ENCODE measurements at places on chromosomes 11 and 22.

DNA sequence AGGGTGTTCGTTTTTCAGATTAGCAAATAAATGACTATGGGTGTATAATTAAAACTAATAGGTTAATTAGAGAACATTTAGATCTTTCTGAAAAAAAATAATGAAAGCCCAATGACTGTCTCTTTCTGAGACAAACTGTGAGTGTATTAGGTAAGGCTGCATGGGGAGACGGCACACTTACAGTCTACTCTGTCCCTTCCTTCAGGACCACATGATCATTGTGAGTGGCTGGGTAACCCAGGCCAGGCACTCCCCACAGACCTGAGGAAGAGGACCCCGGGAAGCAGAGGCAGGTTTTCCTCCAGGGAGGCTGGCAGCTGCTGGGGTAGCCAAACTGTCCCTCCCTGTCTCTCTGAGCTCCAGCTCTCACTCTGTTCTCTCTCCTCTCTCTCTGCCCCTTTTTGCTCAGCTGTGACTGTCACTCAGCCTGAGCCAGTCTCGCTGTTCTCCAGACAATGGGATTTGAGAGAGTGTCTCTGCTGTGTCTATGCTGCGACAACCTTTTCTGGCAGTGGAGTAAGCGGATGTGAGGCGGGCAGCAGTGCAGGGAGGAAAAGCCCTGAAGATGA is 83.1 kb upstream of the NCAM1 start:
- no peak for DNase-seq

DNA sequence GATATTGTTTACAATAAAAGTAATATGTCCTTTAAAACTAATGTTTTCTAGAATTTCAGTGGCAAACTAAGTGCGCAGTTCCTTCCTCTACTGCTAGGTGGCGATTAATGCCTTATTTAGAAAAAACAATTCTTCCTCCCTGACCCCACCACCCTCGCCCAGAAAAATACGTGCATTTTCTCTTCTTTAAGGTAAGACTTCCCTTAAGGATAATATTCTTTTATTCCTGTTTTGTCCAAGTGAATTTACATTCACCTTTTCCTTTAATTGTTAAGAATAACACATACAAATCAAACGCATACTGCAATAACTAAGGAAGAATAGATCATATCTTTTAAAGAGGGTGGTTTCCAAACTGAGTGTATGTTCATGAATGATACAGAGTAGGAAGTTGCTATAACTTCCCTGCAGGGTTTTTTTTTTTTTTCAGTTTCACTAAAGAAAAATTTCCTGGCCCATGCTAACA is 17.0 kb upstream of the PSMA1 start:
- DNase-seq: no peak

DNA sequence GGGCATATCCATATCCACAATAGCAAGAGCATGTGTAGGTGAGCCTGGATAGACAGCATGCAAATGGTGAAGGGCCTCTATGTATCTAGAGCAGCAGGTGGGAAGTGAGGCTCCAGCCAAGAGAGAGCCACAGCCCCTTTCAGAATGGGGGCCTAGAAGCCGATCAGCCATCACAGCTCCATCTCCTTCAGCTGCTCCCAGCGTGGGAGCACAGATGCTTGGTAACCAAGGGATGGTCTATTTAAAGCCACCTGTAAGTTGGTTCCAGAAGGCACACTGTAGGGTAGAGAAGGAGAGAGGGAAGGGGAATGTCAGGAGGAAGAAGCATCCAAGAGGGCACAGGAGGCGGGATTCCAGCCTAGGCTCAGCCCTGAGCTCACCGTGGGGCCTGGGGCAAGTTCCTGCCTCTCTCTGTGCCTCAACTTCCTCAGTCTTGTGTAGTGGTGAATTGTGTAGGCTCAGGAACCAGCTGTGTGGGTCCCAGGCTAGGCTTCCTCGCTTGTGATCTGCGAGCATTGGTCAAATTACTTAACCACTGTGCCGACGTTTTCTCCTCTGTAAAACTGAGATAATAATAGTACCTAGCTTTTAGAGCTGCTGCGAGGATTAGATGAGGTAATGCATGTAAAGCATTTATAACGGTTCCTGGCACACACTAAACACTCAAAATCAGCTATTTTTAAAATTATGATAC is 122.9 kb upstream of the NAV2 start:
- DNase-seq: no peak

DNA sequence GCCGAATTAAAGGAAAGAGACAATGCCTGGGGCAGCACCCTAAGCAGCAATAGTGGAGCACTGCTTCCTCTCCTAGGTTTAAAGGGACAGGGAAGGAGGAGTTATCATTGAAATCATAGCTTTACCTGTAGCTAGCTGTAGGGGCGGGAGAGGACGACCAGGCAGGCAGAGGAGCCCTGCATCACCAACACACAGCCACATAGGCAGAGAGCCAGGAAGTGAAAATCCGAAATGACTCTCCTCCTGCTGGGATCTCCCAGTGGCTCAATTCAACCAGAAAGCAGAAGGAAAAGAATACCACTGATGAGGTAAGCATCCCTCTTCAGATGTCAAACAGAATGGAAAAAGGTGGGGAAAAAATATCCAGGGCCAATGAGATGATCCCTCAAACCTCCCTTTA is 20.4 kb downstream of the MRGPRX4 start:
- DNase-seq: no peak

DNA sequence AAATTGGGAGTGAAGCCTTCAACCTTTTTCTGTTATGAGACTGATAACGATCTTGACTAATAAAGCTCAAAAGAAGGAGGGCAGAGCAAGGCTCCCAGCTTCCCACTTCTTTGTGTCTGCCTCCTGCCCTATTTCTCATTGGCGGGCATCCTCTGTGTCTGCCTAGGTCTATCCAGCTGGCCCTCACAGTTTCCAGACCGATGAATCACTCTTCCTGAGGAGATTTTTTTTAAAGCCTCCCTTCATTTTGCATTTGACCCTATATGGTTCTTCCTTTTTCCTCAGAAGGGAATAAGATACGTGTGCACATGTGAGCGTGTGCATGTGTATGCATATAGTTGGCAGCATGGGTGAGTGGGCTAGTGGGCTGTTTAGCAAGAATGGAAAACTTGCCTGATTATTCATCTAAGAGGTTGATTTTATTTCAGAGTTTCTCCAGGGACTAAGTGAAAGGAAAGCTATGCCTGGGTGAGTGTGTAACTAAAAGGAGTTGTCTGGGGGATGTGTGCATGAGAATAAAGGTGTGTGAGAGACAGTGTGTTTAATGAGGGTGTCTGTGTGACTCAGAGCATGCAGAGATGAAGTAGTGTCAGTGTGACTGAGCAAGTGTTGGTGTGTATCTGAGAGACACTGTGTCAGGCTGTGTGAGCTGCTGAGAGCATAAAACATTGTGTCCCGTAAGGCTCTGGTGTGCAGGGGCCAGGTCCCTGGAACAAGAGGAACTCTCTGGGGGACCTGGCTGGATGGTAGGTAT is 12.2 kb downstream of the PHLDB1 start:
- DNase-seq: no peak

GRCh38 chr11:33324302-33324985 is 67.3 kb downstream of the HIPK3 start:
- DNase-seq: no peak

DNA sequence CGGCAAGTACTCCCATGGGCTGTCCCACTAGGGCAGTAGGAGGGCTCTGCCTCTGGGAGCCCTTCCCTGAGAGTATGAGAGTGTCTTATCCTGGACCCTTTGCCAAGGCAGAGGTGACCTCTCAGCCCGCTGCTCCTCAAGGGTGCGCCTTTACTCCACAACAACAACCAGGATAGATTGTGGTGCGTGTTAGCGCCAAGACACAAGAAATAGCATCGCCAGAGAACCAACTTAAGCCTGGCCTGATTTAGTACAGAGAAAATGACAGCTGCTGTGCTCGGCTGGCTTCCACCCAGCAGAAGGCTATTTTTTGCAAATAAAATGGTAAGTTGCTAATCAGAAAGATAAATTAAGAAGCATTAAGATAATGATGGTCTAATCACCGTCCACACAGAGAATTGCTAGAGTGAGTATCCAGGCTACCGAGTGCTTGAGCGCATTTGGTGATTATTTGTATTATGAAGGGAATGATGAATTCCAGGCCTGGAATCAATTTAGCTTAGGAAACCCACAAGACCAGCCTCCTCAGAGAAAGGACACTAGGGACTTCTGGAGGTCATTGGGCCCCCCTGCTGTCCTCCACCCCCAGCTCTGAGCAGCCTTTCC is 119.8 kb downstream of the PKNOX2 start:
- no peak for DNase-seq

DNA sequence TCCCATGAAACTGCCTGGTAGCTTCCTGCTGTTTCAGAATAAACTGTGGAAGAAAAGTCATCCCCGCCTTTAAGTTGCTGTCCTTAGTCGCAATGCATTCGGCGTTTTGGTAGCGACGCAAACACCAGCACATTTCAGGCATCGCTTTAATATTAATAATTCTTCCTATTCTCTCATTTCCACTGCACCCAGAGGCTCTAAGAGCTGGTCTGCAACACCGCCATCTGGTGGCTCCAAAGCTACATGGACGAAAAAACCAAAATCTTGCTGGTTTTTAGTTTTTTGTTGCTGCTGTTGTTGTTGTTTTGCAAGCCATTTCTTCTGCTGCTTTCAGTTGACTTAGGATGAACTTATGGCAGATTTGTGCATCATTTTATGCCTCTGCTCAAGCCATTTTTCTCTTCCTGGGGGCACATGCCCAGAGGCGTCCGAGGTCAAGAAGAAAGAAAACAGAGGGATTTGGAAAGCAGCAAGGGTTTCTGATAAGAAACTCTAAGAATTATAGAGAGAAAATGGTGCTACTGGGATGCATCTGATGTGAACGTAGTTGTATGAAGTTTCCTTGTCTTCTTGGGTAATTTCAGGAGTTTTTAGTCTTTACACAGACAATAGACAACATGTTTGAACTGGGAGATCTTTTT is 345.4 kb upstream of the KIRREL3 start:
- no peak for DNase-seq

DNA sequence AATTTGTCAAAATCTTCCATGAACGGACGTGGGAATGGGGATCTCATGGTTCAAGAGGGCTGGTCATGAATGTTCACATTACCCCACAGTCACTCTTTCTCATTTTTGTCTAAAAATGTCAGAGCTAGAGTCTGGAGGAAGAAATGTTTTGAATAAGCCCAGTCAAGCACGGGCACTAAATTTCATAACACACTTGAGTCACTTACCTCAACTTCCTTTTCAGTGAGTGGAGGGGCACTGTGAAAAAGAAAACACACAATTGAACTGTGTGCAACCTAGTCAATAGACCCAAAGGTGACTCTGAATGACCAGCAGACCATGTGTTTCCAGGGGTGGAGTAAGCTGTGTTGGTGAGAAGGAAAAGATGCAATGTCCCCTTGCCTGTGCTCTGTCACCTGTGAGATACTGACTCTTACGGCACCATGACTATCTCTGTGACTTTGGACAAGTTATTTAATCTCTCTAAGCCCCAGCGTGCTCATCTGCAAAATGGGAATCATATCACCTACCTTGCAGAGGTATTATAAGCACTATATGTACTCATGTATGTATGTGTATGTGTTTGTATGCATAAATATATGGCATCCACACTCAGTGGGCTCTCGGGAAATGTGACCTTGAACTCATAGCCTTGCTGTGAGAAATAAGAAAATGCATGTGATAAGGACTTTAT is 38.2 kb upstream of the LYVE1 start:
- no peak for DNase-seq

GRCh38 chr22:27386186-27386585 is 415.4 kb downstream of the MN1 start:
- DNase-seq: no peak

GRCh38 chr11:12182676-12183541 is 72.5 kb downstream of the MICAL2 start:
- DNase-seq: no peak

DNA sequence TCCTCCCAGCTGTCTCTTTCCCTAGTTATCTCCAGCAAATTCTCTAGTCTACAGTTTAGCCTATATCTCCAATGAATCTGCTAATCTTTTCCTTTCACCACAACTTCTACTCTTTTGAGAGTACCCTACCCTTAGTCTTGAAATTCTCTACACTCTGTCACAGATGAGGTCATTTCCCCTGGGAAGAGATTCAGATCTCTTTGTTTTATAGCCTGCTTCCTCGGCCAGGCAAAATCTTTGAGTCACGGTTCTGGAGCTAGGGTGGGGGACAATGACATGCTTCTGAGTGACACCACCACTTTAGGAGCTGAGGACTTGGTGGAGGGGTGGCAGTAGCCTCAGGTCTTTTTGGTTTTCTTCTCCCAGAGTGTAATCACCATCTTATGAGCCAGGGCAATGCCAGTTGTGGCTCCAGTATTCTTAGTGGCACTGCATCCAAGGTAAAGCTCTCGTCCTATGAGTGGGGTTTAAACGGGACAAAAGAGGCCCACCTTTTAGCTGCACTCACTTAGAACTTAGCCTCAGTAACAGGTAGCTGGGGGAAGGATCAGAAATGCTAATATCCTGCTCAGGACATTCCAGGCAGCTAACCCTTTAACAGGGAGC is 98.5 kb upstream of the RRM1 start:
- no peak for DNase-seq

- DNase-seq: no peak
These were observed 620.4 kb downstream of the BRD1 start for GRCh38 chr22:49207008-49208003.

DNA sequence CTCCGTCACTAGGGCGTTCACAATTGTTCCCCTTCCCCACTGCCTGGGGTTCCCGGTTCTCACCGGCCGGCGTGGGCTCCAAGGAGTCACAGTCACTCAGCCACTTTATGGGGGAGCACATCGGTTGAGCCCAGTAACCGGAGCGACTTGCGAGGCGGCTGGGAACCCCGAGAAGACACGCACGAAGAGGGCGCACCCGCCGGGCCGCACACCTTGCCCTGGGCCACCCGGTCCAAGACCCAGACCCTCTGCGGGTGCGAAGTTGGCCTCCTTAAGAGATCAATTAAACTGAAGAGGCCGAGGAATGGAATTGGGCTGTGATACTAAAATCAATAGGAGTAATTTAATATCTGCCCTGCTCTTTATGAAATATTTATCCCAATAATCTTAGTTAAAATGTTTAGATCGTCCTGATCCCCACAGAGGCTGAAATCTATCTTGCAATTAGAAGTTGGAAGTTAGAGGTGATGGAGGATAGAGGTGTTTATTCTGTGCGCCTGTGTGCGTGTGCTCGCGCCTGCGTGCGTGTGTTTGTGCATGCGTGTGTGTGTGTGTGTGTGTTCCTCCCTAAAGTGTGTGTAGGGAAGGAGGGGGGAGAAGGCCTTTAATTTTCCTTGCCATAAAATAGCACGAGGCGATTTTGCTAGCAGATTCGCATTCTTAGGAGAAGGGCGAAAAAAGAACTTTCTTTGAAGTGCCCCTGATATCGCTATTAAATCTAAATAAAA is 954 bp upstream of the MN1 start:
- DNase-seq: no peak

DNA sequence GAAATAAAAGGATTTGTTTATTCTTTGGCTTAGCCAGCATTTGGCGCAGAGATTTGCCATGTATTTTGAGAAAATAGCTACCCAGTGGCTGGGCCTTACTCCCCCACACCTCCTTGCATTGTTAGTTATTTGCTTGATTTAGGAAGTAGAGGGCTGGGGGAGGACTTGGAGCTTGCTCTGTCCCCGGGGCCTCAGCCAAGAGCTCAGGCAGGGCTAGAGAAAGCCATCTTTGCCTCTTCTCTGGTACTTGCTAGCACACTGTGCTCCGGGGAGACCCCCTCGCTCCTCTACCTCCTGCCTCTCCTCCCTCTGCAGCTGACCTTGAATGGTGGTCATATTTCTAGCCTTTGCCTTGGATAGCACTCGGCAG is 93.0 kb downstream of the SCN3B start:
- DNase-seq: no peak

- DNase-seq: no peak
These were observed 83.1 kb upstream of the GDPD4 start for GRCh38 chr11:77384571-77384970.
